T-helper 17 cell (primary cell): ENCODE measurements at places on chromosomes 13 and 19.
A peak's percentile ranks its signal among the peaks of the same experiment; 100 is the strongest.

GRCh38 chr13:112752711-112753541, 63.1 kb downstream of the ATP11A start:
- DNase-seq = no peak

DNA sequence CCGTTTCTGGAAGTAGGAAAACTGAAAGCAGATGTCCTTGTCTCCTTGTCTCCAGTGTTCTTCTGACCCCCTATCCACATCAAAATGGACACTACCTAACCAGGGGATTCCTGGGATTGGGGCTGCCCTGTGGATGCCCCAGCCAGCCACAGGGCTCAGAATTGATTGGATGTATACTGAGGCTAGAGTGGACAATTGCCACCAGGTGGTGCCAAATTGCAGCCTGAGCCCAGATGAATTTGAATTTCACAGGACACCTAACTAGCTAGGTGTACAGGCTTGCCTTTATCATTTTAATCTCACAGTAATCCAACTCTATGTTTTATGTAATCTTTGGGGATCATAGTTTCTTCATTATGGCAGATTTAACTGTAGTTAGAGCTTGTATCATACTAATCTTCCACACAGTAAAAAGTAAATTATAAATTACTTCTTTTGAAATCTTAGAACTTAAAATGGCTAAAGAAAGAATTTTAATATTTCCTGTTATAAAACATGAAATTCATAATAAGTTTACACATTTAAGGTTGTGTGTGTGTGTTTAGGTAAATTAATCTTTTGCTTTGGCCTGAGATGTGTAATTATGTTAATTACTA, 58.0 kb downstream of the PIBF1 start:
- no peak for DNase-seq

DNA sequence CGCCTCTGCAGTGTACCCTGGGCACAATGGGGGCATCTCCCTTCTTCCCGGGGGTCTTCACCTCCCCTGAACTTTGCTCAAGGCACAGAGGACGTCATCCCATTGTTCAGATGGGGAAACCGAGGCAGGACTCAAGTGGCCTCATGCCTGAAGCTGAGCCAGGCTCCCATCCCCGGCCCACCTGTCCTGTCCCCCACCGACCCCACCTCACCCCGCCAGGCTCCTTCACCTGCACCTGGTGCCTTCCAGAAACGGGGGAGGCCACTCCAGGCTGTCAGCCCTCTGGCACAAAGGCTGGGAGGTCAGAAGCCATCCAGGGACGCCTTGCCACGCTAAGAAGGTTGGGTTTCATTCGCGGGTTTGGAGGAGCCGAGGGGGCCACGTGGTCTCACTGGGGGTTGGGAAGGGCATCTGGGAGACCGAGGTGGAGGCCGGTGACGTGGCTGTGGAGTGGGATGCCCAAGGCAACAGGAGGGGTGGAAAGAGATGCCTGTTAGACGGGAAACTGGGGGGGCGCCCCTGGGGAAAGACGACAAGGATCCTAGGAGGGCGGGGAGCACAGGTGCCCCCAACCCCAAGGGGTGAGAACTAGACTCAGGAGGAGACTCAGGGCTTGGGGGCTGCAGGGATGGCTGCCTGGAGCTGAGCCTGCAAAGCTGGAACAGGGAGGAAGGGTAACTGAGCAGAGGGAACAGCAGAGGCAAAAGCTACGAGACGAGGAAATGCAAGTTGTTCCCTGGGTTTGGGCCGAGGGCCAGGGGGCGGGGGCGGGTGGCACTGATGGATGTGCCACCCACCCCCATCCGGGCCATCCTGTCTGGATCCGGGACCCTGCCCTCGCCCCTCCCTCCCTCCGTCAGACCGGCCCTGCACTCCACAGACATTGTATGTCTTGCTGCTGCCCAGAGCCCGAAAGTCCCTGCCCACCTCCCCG, 6.0 kb upstream of the TCF3 start:
- DNase-seq = no peak

- no peak for DNase-seq
These were observed 50.6 kb upstream of the PCDH20 start for GRCh38 chr13:61466280-61466679.

- DNase-seq = no peak
These were observed 117.4 kb upstream of the STARD13 start for GRCh38 chr13:33402975-33403374.

DNA sequence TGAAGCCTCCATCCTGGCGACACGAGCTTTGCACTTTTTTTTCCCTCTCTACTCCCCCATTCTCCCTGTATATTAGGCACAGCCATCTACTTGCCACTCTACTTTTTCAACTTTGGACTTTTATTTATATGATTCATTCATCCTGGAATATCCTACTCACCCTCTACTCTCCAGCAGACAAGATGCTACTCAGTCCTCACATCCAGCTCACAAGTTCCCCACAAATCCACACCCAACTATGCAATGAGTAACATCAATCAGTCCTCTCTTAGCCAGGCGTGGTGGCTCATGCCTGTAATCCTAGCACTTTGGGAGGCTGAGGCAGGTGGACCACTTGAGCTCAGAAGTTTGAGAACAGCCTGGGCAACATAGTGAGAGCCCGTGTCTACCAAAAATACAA, 23.9 kb upstream of the URAD start:
- DNase-seq = no peak

DNA sequence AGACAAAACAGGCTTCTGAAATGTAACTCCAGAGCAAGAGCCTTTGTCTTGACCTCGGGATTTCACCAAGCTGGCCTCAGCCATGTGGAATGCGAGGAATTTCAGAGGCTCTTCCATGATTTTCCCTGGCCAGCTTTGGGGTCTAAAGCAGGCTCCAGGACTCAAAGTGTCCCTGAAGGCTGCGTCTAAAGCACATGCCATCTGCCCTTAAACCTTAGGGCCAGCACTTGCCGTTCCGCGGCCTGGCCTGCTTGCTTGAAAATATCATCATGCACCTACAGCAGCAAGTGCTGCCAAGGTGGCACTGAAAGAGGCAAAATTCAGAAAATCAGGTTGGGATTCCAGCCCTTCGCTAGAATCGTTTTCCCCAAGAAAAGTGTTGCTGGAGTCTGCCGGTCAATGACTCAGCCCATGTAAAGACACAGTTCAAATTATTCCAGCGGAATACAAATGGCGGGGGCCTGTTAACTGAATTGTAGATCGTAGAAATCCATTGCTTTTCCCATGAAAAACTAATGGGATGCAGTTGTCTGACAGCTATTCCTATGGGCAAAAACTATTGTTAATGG, 105.7 kb upstream of the RAP2A start:
- no peak for DNase-seq

DNA sequence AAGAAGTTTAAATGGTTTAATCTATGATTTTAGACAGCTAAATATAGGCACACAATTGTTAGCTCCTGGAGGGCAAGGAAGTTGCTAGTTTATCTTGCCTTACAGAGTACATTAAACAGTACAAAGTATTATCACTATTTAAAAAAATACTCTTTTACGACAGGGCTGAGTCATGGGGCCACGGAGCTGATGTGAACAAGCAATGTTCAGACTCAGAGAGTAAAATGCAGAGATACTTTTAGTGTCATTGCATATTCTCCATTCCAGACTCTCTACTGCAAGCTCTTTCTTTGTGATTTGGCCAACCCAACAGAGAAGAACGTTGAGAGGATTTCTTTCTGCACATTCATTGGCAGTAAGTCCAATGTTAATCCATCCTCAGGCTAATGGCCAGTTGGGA, 352.4 kb downstream of the SPRY2 start:
- DNase-seq = no peak

DNA sequence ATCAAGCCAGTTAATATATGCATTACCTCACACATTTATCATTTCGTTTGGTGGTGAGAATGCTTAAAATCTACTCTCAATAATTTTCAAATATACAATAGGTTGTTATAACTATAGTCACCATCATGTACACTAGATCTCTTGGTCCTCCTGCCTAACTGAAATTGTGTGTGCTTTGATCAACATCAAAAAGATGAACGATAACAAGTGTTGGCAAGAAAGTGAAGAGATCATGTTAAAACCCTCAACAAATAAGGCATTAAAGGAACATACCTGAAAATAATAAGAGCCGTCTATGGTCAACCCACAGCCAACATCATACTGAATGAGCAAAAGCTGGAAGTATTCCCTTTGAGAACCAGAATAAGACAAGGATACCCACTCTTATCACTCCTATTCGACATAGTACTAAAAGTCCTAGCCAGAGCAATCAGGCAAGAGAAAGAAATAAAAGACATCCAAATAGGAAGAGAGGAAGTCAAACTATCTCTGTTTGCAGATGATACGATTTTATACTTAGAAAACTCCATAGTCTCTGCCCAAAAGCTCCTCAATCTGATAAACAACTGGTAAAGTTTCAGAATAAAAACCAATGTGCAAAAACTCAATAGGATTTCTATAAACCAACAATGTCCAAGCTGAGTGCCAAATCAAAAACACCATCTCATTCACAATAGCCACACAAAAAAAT, 27.9 kb upstream of the OR10H1 start:
- no peak for DNase-seq

DNA sequence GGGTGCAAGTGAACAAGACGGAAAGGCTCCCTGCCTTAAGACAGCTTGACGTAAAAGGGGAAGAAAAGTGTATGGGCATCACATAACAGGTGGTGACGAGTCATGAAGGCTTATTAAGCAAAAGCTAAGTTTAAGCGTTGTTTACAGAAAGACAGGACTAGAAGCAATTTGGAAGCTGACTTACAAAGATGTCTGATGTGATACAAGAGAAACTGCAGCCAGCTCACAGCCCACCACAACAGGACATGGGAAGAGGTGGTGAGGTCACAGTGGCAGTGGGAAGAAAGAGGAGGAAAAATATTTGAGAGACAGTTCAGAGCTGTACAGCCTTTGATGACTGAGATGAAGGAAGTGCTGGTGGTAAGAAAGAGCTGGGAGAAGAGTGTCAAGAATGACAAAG, 181.6 kb downstream of the KLF12 start:
- DNase-seq = no peak

DNA sequence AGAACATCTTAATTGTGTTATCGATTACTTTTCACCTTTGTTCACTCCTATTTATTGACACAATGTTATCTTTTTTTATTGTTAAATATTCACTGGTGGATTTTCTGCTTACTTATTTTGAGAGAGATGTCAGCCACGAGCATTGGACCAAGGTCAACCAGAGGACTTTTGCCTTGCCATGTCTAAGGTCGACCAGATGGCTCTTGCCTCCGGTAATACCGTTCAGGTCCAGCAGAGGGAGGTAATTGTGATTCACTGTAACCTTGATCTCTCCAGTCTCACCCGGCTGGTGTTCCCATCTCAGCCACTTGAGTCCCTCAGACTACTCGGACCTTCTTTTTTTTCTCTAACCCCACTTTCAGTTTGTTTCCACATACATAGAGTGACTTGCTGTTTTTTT, 1438.1 kb downstream of the UQCRFS1 start:
- DNase-seq = no peak

DNA sequence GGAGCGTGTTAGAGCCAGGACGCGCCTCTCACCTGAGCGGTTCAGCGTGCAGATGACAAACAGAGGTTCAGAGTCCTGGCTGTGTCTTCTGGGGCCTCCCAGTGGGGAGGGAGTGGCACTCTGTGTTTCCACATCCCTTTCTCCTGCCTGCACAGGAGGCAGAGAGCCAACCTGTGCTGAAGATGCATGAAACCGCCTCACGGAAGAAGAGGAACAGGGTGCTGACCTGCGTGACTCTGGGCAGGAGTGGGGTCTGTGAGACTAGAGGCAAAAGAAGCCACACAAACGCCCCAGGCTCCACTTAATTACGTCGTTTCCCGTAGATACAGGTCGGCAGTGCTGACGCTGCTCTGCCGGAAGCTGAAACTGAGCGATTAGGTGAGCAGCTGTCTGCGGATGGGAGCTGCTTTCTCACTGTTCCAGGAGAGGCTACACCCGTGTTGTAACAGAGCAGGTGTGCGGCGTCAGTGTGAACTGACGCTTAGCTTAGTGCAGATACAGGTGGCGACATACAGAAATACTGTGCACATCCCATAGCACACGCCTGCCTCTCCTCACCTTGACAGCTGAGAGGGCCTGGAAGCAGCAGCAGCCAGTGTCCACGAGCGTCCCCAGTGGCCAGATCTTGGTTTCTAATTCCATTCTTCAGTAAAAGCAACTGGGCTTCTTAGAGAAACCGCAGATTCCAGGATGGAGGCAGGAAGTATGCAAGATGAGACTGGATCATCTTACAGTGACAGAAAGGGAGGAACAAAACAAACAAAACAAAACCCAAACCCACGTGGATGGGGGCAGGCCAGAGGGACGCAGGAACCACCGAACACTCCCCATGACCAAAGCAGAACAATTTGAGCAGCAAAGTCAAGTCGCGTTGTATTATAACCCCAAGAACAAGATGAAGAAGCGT, 37.7 kb upstream of the MCF2L start:
- DNase-seq = no peak

DNA sequence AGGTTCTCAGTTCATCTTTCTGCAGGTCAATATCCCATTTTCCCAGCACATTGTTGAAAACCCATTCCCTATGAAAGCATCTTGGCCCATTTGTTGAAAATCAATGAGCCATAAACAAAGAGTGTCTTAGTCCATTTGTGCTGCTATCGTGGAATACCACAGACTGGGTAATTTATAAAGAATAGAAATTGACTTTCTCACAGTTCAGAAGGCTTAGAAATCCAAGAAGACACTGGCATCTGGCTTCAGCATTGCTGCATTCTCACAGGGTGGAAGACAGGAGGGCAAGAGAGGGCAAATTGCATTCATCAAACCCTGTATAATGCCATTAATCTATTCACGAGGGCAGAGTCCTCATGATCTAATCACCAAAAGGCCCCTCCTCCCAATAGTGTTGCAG, 34.1 kb downstream of the ZNF823 start:
- no peak for DNase-seq

DNA sequence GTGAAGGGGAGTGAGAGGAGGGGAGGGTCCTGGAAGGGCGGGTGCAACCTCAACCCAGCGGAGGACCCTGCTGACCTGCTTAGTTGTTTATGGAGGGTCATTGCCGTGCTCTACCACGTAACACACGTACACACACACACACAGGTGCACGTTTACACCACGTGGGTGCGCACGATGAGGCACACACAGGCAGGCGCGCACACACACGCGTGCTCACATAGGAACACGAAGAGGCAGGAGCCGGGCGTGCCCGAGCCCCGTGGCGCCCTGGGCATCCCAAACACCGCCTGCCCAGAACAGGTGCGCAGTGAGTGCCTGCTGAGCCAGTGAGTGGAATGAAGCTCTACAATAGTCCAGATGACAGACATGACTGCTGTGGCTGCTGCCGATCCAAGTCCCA, 11.2 kb upstream of the MADCAM1 start:
- no peak for DNase-seq

- DNase-seq = no peak
These were observed 1.3 kb upstream of the EDNRB start for GRCh38 chr13:77919921-77920294.

DNA sequence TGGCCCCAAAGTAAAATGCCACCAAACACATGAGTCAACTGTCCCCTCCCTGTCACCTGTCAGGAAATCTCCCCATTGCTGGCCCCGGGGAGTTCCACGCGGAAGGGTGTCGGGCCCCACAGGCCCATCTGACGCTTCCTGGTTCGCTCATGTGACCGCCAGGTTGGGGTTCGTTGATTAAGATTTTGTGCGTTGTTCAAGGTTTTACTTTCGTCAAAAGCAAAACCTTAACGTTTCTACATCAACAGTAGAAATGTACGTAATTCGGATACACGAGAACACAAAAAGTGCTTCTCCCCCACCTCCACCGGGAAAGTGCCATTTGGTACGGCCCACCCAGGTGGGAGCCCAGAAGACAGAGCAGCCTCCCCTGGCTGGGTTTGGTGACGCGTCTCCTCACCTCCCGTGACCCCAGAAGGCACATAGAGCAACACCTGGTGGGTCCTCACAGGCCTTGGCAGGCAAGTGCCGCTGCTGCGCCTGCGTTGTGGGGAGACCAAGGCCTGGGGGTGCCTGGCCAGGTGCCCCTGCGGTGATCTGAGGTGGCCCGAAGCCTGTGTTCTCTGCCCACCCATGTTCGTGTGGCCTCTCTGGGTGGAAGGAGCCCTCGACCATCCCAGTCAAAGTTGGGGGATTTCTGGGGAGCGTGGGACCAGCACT, 161.6 kb downstream of the KDM4B start:
- DNase-seq = peak; percentile 29
